Activated CD4-positive, CD25-positive, alpha-beta regulatory T cell treated with anti-CD3 and anti-CD28 coated beads, Interleukin-2, amount 50 U/mL, for 16 hours (primary cell): ENCODE measurements at places on chromosomes 5 and 9.

GRCh38 chr9:135762921-135763320 is 60.9 kb downstream of the KCNT1 start:
- no peak for DNase-seq

GRCh38 chr9:738209-738915 is 103.1 kb upstream of the DMRT1 start:
- DNase-seq = no peak

GRCh38 chr9:2622461-2623287 is 1.1 kb downstream of the VLDLR start:
- DNase-seq = no peak

- DNase-seq = no peak
Observed at GRCh38 chr5:121698690-121699089, 153.0 kb upstream of the FTMT start.

GRCh38 chr5:112208699-112209615 is 210.1 kb downstream of the EPB41L4A start:
- no peak for DNase-seq

GRCh38 chr5:124651663-124652513 is 94.6 kb downstream of the ZNF608 start:
- no peak for DNase-seq
